Omental fat pad (tissue), 4 donors: ENCODE measurements at places on chromosomes 12 and 14.

DNA sequence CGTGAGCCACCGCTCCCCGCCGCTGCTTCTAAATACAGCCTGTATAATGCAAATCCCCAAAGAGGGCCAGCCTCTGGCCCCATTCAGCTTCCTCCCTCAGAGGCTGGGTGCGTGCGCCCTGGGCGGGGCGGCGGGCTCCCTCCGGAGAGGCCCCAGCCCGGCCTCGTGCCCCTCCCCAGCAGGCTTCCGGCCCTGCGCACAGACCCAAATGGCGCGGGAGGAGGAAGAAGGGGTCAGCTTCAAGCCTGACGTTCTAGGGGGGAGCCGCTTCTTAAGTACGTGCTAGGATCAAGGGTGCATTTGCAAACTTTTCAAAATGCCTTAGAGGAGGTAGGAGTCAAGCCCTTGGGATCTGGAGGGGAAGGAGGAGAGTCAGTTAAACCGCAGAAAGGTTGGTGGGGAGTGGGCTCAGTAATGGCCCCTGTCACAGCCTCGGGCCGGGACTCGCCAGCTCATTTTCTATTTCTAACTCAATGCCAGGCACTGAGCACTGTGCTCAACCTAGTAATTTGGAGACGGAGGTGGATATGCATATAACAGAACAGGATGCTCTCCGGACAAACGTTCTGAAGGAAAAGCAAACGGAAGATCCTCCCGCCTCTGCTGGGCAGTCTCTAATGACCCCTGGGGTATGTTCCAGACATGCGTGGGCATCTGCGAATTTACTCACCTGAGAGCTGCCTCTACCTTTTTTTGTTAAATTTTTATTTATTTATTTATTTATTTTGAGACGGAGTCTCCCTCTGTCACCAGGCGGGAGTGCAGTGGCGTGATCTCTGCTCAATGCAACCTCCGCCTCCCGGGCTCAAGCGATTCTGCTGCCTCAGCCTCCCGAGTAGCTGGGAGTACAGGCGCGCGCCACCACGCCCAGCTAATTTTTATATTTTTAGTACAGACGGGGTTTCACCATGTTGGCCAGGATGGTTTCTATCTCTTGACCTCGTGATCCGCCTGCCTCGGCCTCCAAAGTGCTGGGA is 32.3 kb downstream of the NINJ2 start:
- DNase-seq = no peak

DNA sequence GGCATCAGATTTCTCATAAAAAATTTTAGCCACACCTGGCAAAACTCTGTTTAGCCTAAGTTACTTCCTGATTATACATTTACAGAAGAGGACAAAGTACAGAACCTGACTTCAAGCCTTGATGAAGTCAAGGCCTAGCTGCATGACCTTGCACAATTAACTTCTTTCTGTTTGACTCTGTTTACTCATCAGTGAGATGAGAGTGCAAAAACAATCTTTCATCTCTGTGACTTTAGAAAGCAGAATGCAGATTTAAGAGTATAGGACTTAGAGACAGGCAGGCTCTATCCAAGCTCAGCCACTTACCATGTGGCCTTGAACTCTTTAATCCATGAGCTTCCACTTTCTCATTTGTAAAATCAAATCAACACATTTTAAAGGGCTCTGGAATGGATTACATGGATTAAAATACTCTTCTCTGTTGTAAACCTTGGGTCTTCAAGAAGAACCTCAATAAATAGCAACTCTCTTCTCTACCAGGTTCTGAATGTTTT is 1178.9 kb downstream of the FLRT2 start:
- no peak for DNase-seq

DNA sequence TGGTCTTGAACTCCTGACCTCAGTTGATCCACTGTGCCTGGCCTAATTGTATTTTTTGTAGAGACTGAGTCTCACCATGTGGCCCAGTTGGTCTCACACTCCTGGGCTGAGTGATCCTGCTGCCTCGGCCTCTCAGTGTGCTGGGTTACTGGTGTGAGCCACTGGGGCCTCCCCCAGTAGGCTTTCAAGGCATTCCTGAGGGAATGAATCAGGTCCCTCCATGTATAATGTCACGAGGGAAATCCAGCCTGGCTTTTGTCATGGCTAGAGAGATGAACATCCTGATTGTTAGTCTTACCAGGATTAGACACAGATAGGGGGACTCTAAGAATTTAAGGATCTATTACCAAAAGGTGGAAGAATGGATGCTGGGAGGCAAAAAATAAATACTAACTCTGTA is 51.9 kb downstream of the CPSF2 start:
- no peak for DNase-seq

GRCh38 chr12:106644335-106645073 is 61.7 kb downstream of the RFX4 start:
- DNase-seq = no peak

DNA sequence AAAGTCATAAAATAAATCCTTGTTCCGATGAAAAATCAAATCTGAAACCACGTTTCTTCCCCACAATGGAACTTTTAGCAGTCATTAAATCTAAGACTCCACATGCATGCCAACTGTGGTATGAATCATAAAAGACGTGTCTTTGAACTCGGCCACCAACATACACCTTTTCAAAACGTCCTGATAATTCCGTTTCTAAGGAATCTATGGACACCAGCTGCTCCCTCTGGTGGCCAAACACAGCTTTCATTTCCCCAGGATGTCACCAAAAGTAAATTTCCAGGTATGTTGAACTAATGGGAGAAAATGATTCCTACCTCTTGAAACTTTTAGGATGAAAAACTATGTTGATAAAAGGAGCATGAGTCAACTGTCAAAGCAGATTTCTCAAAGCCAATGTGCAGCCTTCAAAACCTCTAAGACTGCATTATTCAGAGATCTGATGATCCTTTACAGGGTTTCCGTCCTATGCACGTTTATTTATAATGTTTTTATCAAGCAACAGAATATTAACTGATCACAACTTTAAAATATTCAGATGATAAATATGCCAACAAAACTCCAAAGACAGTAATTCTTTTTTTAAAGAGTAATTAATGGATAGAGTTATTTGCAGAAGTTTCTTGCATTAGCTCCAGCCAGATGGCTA is 96.2 kb downstream of the CIT start:
- no peak for DNase-seq

DNA sequence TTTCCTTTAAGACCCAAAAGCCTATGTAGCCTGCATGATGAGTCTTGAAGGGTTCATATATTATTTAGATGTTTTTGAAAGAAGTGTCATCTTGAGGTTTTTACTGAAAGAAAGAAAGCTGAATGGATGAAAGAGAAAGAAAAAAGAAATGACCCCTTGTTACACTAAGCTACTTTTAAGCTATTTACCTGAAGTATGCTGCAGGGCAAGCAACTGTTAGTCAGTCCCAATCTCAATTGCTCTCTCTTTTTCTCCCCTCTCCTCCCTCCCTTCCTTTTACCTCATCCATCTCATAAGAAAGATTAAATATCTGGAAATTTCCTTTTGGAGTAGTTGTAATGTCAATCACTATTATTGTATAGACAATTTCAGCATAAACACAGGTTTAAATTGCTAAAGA is 512.4 kb downstream of the TMTC2 start:
- DNase-seq = no peak

DNA sequence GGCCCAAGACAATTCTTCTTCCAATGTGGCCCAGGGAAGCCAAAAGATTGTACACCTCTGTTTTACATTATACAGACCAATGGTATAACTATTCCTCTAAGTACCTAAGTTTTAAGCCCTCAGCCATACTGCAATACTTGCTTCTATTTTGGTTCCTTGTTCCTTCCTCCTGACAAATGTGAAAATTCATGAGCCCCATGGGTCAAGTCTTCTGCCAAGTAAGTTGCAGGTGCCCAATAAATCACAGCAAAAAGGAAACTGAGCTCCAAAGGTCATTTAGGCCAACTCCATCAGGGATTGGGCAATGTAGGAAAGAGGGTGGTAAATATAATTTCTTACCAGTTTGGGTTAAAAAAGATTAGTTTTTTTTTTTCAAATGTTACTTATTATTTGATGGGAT is 57.7 kb upstream of the NPFF start:
- DNase-seq = no peak

- DNase-seq = no peak
Observed at GRCh38 chr12:109385339-109386058, 37.8 kb downstream of the MYO1H start.

DNA sequence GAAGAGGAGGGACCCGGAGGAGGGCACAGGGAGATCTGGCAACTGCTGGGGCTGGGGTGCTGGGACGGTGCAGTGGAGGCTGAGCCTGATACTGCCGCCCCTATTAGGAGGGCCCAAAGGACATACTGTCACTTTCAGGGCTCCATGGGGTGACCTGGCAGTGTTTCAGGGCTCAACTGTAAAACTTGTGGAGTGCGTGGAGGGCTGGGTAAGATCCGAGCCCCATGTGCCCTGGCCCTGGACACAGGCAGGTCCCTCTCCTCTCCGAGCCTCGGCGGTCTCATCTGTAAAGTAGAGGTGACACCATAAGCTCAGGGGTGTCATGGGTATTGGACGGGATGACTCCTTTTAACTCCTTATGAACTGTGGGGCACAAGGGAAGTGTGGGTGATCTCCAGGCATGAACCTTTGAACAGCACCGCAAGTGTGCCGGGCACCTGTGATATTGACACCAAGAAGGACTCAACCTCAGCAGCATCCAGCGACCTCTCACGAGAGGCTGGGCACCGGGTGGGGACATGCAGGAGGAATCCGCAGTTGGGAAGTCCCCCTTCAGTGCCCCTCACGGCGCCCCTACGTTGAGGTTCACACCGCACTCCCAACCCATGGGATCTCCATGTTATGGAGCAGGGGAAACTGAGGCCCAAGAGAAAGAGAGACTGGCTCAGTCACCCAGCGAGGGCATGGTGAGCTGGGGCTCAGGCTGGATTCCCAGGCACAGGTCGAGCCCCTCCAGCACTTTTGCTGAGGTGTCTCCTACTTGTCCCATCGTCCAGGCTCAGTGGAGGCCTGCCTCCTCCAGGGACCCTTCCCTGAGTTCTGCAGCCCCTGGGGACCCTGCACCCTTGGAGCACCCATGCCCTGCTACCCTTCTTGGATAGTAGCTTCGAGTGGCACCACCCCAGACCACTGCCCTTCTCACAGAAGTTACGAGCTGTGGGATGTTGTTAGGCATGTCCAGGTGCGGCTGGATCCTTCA is 50.4 kb upstream of the EML1 start:
- no peak for DNase-seq

- no peak for DNase-seq
Observed at GRCh38 chr12:80299219-80299618, 144.8 kb upstream of the PTPRQ start.

GRCh38 chr12:50213439-50213838 is 46.3 kb upstream of the CERS5 start:
- no peak for DNase-seq

GRCh38 chr14:69351385-69351784 is 46.7 kb downstream of the ERH start:
- no peak for DNase-seq

- DNase-seq = no peak
Observed at GRCh38 chr12:119505001-119505400, 88.6 kb upstream of the TMEM233 start.

DNA sequence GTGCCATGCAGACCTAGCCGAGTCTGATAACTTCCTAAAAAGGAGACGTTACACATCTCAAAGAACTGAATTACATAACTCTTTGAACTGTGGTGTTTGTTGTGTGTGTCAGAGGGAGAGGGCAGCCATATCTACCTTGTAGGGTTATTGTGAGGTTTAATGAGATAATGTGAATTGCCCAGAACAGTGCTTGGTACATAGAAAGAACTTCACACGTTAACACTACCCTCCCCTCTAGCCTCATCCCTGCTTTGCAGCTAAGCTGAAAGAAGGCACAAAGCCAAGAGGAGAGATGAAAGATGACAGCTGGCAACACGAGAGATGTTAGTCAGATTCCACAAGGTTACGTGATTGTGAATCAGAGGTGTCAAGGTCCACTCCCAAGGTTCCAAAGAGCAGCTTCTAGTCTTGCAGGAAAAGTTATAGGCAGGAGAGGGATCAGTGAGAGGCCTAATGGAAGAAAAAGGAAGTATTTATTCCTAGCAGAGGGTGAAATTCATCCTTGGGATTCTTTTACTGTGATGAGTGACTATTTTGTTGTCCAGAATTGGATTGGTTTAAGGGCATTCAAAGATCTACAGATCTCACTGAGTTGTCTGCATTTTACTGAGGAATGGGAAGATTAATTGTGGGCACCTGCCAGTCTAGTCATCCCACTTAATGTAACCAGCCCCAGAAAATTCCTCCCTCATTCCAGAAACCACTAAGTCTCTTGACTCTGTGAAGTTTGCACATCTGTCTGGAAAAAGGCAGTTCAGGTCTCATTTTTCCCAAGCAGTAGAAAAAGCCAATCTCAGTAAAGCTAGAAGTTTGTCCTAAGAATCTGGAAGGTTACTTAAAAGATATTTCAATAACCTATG is 25.9 kb upstream of the WNK1 start:
- no peak for DNase-seq

DNA sequence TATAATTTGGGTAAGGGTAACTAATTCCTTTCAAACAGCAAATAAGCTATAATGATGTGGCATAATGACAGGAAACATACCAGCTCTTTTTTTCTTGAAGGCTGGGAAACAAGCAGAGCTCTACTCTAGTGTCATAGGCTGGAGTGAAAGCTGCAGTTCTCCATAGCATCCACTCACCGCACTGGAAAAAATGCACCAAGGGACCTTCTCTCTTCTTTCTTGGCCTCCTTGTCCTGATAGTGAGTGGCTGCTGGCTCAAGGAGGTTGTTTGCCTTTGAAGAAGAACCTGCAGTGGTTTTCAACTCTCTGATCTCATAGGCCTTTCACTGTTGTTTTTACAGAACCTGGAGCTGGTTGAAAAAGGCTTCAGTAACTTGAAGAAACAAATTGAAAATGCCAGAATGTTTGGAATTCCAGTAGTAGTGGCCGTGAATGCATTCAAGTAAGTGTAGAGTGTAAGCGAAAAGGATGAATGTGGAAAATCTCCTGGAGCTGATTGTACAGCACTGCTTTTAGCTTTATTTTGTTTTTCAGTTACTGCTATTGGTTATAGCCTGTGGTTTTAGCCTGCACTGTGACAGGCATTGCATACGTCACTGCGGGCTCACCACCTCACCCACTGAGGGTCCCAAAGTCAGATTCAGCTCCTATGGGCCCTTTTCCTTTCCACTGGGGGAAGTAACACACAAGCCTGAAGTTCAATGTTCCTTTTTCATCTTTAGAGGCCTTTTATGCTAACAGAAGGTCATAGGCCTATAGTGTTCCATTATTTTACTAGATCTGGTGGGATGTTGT is 17.2 kb upstream of the AKAP5 start:
- no peak for DNase-seq

DNA sequence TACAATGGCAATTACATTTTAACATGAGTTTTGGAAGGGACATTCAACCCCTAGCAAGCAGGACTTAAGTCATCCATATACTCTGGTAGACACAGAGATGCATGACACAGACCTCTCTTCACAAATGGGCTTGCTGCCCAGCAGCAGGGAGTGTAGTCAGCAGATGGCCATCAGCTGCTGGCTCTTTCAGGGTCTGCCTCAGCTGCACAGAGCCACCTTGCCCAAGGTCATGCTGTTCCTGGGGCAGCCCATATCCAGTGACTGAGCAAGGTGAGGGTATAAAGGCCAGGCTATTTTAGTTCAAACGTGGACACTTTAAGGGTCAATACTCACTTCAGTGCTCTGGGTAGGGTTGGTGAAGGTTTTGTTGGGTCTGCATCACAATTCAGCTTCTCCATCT is 58.3 kb upstream of the JDP2 start:
- no peak for DNase-seq

- no peak for DNase-seq
Observed at GRCh38 chr12:77189458-77189857, 124.1 kb upstream of the E2F7 start.
